ENCODE measurements at places on chromosomes 2 and 18.

DNA sequence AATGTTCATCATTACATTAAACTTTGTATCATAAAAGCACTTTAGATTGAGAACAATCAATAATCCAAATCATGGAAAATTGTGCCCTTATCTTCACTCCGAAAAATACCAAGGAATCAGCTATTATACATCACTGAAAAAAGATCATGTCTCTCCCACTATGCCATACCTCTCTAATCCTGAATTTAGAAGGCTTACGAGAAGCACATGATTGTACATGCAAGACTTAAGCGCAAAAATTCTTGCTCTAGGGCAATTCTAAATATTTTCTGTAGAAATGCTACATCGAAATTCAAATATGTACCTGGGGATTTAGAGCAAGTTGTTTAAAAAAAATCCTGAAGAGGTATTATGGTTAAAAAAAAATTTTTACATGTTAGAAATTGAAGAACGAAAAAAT is 1.3 kb downstream of the CYTIP start:
- no peak for DNase-seq

- DNase-seq: no peak
Measured at GRCh38 chr2:240109386-240109785, 26.7 kb downstream of the COPS9 start.

DNA sequence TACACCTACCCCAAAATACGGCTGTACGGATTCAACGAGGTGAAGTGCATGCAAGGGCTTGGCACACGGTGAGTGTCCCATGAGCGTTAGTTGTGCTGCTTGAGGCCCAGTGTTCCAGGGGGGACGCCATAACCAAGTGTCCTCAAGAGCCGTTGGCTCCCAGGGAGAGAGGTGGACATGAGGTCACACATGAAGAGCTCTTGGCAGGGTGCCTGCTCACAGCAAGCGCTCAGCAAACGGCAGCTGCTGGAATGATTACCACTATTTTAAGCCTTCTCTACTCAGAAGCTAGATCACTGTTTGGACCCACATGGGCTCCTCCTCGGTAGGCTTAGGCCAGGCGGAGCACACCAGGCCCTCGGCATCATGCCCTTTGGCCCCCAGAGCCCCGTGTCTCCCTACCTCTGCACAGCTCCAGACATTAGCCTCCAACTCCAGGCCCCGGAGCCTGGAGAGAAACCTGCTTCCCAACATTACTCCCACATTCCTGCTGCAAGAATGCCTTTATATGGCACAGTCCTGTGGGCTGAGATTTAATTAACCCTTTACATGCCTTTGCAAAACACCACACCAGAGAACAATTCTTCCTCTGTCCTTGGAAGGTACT is 68.4 kb upstream of the PPP1CB start:
- no peak for DNase-seq

DNA sequence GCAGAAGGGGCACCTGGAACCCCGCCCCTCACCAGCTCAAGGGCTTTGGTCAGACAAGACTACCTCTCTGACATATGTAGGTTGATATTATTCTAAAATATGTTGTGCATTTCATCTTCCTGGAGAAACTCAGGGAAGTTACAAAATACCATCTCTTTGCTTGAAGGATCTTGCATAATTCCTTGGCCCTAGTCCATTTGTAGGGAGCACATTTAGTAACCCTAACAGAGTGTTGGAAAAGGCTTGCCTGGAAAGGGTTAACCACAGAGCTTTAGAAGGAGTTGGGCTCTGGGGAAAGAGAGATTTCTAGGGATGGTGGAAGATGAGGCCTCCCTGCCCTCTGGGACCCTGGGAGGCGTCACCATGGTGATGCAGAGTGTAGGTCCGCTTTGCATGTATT is 143.0 kb upstream of the SLC1A4 start:
- no peak for DNase-seq

DNA sequence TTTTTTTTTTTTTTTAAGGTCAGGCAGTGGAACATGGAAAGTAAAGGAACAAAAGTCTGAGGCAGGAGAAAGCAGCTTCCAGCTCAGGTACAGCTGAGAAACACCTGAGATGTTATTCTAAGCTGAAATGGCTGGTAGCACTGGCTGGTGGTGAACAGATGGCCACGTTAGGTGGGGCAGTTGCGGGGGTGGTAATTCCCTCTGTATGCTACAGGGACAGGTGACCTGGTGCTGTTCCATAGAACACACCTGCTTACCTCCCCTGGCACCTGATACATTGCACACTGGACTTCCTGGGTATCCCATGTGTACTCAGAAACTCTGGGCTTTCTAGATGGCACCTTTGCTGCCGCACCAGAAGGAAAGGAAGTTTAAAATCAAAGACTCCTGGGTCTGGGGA is 333.3 kb downstream of the SLC8A1 start:
- DNase-seq: no peak

DNA sequence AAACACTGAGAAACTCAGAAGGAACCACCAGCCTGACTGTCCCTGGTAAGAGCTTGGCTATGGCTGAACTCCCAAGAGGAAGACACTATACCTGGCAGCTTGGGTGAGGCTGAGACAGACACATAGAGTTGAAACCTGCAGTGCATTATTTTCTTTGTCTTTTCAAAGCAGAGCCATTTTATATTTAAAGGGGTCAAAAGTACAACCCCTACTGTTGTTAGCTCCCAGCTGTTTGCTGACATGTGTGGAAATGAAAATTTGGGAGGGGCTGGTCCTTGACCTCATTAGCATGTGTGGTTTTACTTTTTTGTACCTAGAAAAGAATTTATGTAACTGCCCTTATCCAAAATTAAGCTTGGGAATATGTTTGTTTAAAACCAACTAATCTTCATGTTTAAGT is 309.0 kb downstream of the RPRM start:
- DNase-seq: no peak

- no peak for DNase-seq
Measured at GRCh38 chr18:78073275-78073674, 823.6 kb downstream of the GALR1 start.

GRCh38 chr18:2956056-2956455 is 56.9 kb downstream of the LPIN2 start:
- DNase-seq: no peak

DNA sequence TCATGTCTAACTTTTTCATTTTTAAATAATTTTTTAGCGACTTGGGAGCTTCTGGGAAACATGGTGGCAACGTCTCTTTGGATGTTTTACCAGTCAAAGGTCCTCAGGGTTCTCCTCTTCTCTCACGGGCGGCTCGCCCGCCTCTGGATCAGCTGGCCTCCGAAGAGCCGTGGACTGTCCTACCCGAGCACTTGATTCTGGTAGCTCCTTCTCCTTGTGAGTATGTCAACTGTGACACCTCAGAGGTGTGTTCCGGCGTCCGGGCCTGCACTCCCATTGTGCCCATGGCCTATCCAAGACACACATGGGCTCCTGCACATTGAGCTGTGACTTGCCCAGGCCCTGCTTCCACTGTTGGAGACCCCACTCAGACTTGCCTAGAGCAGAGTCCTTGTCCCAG is 104.3 kb downstream of the CEP192 start:
- no peak for DNase-seq

GRCh38 chr18:26874283-26874682 is 8.8 kb upstream of the AQP4 start:
- DNase-seq: no peak

Measured in stimulated activated CD8-positive, alpha-beta memory T cell treated with anti-CD3 and anti-CD28 coated beads, Interleukin-7, amount 100 ng/mL, for 48 hours (primary cell).